Astrocyte (in vitro differentiated cells and primary cell): ENCODE measurements at places on chromosomes 16 and 17. TPM values are rescaled to one million over a fixed set of nuclear protein-coding genes. Genes with fewer than 3 reads are reported as not detected.

DNA sequence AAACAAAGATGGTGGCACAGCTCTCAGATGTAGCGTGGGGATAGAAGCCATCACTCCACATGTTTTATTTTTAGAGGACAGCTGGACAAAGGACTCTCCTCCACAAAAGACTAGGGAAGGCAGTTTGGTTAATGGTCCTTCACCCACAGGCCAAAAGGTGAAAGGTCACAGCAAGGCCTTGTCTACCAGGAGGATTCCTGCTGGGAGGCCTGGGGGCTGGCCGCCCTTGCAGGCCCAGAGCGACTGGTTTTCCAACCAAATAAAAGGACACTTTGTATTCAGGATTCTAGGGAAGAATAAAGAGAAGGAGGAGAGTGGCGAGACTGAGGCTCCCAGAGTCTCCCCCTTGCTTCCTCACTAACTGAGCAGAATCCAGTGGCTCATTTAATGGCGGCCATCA is 94.3 kb downstream of the AXIN2 start:
- no peak for DNase-seq

DNA sequence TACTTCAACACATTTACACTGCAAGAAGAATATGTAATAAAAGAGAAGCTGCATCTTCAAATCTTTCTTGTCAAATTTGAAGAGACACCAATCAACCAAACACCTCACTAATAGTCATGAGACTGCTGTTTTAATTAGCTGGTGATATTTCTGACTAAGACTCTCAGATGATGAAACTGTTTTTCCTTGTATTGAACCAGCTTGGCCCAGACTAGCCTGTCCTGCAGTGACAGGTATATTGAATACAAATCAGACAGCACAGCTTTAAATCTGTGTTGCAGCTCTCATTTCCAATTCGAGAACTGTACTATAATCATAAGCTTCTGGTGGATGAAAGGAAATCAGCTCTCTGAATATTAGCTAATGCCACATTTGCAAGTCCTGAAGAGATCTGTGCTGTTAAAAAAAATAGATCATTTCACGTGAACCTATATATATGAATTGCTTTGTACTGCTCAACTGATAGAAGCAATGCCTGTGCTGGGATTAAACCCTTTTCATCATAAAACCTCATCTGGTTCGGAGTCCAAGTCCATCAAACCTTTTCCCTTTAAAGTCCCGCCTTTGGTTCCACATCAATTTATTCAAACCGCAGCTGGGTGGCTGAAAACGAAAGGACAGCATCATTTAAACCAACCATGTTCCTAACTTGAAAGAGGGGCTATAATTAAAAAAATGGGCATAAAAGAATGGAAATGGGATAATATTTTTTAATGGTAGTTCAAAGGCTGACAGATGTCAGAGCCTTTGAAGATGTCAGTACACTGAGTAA is 306.2 kb downstream of the CEP112 start:
- no peak for DNase-seq

DNA sequence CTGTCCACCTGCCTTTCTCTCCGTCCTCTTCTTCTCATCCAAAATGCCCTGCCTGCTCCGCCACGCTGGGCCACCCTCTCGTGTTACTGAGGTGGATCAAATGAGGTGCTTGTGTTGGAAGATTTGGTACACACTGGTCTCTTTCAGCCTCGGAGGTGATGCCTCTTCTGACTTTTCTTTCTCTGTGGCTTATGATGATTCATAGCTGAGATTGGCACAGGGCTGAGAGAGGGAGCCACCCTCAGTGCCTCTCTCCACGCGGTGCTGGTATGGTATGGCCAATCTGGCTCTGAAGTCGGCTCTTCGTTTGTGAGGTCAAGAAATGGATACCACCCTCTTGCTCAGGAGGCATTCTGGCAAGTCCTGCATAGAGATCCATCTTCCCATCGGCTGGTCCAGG is 82.4 kb downstream of the PLCG2 start:
- DNase-seq: no peak

GRCh38 chr17:1096215-1096614 is 83.6 kb downstream of the ABR start:
- no peak for DNase-seq

GRCh38 chr16:20939611-20940010 is 39.0 kb downstream of the LYRM1 start:
- DNase-seq: no peak

GRCh38 chr17:45052052-45052772 is 780 bp upstream of the DCAKD start:
- no peak for DNase-seq

- DNase-seq: peak; percentile 61
Observed at GRCh38 chr16:11835891-11836649, 15.3 kb downstream of the RSL1D1 start.

DNA sequence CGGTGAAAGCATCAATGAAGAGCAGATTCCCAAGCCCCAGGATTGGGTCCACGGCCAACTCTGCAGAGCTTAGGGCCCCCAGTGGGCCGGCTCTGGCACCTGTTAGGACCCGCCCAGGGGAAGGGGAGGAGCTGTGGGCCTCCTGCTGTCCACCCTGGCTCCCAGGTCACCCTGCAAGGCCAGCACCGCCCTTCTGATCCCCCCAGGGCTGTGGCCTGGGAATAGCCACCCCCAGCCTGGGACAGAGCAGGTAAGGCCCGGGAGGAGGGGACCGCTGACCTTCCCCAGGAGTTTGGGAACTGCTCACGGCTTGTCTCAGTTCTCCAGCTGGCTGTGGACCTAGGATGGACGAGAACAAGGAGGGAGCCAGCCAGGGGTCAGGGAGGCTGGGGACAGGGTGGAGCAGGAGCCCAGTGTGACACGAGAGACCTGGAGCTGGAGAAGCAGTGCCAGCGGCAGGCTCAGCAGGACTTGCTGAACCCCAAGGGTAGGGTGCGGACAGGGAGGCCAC is 39.3 kb upstream of the SLC38A10 start:
- no peak for DNase-seq

GRCh38 chr16:13587181-13587580 is 332.8 kb upstream of the ERCC4 start:
- DNase-seq: no peak

- no peak for DNase-seq
Observed at GRCh38 chr16:21301895-21302291, 23.8 kb upstream of the CRYM start.

GRCh38 chr16:17294856-17295255 is 175.9 kb downstream of the XYLT1 start:
- DNase-seq: no peak

- DNase-seq: peak; percentile 93
Observed at GRCh38 chr17:36545465-36546417, 1.0 kb downstream of the GGNBP2 start.

GRCh38 chr17:51941272-51941671 is 217.2 kb downstream of the CA10 start:
- DNase-seq: no peak

GRCh38 chr17:61484174-61484573 is 32.0 kb downstream of the TBX4 start:
- DNase-seq: no peak

DNA sequence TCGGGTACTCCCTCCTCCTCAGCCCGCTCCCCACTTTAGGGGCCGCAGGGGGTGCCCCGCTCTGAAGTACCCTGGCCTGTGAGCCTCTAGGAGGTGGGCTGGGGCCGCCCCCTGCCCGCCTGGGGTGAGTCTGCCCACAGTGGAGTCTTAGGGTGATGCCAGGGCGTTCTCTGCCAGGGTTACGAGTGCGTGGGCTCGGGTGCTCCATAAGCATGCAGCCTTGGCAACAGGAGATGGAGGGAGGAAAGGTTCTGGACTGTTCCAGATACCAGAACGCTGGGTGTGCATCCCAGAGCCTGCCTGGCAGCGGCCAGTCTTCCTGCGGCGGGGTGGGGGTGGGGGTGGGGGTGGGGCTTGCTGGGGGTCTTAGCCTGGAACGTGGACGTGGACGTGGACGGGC is 15.9 kb downstream of the CACNA1H start:
- no peak for DNase-seq

- peak; percentile 73 for DNase-seq
Observed at GRCh38 chr17:76697702-76698465, 12.9 kb downstream of the MXRA7 start.

DNA sequence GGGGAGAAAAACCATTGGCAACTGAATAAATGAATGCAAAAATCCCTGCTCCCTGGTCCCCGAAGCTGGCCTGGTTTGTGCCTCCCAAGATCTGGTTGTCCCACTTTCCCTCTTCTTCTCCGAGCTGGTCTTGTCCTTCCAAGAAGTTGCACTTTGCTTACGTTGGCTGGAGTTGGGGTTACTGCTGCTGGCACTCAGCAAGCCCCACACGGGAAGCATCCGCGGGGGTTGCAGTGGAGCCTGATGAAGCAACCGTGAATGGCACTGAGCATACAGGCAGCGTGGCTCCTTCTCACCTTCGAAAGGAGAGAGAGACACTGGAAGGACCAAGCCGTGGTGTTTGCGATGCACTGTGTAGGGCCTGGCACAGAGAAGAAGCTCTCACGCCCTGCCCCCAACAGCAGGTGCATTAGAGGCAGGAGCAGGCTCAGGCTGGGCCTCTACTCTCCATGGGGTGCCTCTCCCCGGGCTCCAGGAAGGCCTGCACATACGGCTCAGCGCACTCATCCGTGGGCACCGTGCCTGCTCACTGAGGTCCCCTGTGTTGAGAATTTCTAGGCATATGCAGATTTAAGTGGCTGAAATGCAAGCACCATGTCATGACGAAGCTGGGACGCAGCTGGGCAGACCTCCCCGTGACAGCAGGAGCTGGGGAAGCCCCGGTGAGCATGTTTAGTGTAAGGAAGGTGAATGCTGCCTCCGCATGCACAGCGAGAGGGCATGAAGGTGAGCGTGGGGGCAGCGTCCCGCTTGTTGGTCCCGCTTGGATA is 12.1 kb downstream of the CA5A start:
- no peak for DNase-seq

DNA sequence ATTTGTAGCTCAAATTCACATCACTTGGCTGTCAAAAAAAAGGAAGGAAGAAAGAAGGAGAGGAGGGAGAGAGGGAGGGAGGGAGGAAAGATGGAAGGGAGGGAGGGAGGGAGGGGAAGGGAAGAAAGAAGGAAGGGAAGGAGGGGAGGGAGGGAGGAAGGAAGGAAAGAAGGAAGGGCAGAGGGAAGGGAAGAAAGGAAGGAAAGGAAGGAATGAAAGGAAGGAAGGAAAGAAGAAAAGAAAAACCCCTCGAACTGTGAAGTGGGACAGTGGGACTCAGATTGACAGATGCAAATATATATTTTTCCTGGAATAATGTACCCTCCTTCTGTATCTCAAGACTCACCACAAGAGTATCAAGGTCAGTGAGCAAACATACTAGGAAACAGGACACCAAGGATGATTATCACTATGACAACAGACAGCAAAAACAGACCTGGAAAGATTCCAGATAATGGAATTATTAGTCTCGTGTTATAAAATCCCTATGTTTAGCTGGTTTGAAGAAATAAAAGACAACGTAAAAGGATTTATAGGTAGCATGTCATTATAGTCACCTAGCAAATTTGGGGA is 24.2 kb upstream of the ABCA3 start:
- DNase-seq: no peak

DNA sequence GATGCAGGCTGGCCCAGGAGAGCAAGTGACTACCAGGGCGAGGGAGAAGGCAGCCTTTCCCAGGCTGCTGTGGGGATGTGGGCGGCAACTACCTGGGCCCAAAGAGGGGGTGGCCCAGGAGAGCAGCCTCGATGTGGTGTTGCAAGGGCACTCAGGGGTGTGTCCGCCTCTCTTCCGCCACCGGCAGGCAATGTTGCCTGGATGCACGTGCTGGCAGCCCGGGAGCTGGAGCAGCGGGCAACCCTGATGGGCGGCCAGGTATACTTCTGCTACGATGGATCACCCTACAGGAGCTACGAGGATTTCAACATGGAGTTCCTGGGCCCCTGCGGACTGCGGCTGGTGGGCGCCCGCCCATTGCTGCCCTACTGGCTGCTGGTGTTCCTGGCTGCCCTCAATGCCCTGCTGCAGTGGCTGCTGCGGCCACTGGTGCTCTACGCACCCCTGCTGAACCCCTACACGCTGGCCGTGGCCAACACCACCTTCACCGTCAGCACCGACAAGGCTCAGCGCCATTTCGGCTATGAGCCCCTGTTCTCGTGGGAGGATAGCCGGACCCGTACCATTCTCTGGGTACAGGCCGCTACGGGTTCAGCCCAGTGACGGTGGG is 2.7 kb downstream of the HSD3B7 start:
- DNase-seq: no peak

DNA sequence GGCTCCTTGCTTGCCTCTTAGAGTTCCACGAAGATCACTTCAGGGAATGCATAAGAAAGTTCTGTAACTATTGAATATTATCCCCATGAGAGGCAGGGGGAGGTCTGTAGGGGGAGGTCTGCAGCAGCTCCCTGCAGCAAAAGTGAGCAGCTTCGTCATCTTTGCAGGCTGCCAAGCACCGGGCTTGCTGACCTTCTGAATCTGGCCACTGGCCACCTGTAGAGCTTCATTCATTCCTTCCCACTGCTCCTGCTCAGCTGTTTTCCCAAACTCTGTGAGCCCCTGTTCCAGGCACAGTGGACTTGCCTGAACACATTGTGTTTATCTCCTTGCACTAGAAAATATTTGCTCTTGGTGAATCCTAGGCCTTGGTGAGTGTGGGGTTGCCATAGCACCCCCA is 443.3 kb downstream of the HAPSTR1 start:
- DNase-seq: no peak

The VAT1L gene
- 1.1 and 3.3 TPM in 2 replicates for total RNA-seq

The GAST gene
- total RNA-seq: not detected in 2 replicates

The HYDIN gene
- 1.1 and 1.4 TPM in 2 replicates for total RNA-seq

The ADPRM gene
- 11.1 and 11.3 TPM in 2 replicates for total RNA-seq

The SCARF1 gene
- 2.9 and 3.9 TPM in 2 replicates for total RNA-seq

The CMTR2 gene
- 16.0 TPM in 2 replicates for total RNA-seq

The TM4SF5 gene
- not detected in 2 replicates for total RNA-seq

The NECAB2 gene
- total RNA-seq: 0.32 and 1.1 TPM in 2 replicates

The SMIM36 gene
- total RNA-seq: not detected in 2 replicates

The ST6GALNAC2 gene
- 0.79 TPM in 1 of 2 replicates, not detected in the other for total RNA-seq

The KCNJ2 gene
- total RNA-seq: 5.9 and 10.2 TPM in 2 replicates

The OR4D1 gene
- total RNA-seq: not detected in 2 replicates

The MYCBPAP gene
- 0.99 and 1.4 TPM in 2 replicates for total RNA-seq

The NME3 gene
- total RNA-seq: 36.3 and 42.7 TPM in 2 replicates

The SP6 gene
- 1.3 and 1.6 TPM in 2 replicates for total RNA-seq

The PSKH1 gene
- total RNA-seq: 27.3 and 29.7 TPM in 2 replicates
